ENCODE measurements at places on chromosomes 3 and 15.

DNA sequence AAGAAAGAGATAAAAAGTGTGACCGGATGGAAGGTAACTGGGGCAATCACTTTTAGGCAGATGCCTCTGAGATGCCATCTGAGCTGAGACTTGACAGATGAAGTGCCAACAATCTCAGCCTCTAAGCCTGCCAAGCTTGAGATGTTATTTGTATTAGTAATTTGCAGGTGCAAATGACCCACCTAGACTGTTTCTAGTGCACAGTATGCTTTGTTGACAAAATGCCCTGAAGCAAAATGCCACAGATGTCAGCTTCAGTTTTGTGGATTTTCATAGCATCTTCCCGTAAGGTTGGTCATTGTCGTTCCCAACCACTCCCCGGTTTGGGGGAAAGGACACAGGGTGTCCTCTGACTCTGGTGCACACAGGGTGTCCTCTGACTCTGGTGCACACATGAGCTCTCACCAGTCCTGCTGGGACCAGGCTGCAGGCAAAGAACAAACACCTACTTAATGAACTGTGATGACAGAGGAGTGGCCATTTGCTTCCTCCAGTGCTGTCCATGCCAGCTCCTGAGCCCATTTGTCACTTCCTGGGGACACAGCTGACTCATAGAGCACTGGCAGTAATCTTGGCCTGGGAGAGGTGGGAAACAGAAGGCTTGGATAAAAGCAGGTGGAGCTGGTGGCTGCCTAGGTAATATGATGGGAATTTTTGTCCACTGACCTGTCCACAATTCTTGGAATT lies 16.7 kb upstream of the PPP1R2 start:
- no peak for DNase-seq

DNA sequence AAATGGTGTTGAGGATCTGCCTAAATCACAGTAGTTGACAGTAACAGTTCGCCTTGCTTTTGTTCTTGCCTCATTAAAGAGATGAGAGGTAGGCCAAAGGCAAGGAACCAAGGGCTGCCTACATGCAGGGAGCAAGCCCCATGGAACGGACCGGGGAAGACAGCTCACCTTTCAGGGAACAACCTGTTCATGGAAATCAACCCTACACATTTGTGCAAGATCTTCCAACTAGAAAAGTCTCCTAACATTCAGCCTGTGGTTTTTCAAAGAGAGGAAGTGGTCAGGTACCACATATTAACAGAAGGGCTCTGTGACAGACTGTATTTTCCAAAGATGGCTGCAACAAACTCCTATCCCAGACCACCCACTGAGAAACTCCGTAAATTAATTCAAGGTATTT lies 1031.8 kb upstream of the NR2F2 start:
- no peak for DNase-seq

DNA sequence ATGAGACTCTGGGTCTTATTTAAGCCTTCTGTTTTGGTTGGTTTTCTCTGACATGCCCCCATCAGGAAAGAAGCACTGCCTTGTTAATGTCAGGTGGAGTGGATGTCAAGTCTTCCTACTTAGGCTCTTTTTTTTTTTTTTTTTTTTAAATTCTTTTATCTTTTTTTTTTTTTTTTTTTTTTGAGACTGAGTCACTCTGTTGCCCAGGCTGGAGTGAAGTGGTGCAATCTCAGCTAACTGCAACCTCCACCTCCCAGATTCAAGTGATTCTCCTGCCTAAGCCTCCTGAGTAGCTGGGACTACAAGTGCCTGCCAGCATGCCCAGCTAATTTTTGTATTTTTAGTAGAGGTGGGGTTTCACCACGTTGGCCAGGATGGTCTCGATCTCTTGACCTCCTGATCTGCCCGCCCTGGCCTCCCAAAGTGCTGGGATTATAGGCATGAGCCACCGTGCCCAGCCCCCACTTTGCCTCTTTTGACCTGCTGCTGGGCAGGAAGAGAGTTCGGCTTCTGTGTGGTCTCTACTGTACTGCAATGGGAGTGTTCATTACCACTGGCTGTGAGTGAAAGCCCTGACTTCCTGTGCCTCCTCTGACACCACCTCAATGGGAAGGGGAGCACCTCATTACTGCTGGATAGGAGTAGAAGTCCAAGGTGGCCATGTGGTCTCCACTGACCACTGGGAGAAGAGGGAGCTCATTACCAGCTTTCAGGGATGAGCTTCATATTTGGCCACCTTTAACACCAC lies 10.9 kb downstream of the CTDSPL start:
- DNase-seq: no peak

- peak; percentile 71 for DNase-seq
Observed at GRCh38 chr15:45268135-45268534, 16.1 kb downstream of the SLC28A2 start.

DNA sequence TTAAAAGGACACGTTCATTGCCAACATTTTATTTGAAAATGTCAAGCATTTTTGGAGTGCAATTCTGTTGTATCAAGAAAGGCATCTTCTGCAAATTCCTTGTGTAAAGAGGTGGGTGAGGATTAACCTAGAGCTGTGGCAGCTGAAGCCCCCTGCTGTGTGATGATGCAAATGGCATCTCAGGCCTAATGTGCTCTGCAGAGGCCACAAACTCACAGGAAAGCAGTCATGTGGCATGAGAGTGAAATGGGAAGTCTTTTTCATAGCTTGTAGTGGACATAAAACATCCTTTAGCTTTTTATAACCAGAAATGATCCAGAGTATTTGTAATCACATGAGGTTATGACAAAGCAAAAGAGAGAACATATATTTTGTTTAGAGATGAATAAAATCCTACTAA lies 6.4 kb downstream of the CADM2 start:
- DNase-seq: peak; percentile 48

DNA sequence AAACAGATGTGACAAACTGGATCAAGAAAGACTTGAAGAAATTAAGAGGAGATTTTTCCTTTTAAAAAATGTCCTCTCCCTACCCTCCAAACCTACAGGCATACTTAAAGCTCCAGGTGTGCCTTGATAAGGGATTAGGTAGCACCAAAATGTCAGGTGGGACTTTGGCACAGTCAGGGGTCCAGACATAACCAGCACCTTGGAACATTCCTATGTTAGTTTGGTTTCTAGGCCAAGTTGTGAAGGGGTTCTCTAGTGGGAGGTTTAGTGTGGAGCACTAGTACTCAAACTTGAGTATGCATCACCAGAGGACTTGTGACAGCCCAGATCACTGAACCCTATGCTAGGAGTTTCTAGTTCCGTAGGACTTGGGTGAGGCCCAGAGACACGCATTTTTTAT lies 13.9 kb downstream of the ILDR1 start:
- no peak for DNase-seq

GRCh38 chr15:23497710-23498111 lies 50.7 kb upstream of the GOLGA6L2 start:
- peak; percentile 64 for DNase-seq

- DNase-seq: no peak
Observed at GRCh38 chr3:32836601-32837000, 18.8 kb downstream of the TRIM71 start.

DNA sequence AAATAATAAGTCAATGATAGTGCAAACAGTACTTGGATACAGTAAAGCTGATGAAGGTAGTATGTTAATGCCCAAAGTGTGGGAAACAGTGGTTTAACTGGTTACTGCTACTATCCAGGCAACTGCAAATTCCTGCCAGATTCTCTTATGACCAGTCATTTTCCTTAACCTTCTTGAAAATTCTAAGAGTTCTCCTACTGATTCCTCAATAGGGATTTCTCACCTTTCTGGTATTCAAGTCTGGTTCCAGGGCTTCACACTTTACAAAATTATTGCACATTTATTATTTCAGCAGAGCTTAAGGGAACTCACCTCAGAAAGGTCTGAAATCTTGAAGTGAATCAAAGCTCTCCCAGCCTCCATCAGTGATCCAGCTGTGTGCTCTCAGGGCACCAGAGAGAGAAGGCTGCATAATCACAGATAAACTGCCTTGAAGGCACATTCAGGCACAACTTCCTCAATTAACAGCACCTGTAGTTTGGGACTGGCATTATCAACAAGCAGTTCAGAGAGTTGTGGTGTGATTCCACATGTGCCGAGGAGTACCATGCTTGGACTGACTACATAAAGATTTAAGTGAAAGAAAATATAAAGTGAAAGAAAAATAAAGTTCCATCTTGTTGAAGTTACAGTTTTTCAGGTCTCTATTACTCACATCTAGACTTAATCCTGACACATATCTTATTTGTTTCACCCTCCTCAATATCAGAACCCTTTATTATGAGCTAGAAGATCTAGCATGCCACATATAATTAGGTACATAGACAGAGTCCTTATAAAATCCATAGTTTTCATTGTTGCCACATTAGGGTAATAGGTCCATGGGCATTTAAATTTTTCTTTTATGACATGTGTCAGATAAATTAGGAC lies 59.5 kb upstream of the TIPARP start:
- DNase-seq: no peak

DNA sequence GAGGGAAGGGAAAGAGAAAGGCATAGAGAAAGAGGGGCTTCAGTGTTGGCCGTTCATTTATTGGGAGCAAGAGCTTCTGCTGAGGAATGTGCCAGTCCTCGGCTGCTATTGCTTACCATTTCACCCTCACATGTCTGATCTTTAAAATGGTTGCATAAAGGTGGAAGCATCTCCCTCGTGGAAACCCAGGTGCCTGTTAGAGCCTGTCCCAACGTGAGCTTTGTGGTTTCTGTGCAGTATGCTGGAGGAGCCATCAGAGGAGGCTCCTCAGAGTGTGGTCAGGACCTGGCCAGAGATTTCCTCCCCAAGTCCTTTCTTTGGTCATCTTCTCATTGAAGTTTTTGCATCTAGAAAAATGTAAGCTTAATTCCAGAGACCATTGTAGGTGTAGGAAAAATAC lies 34.4 kb downstream of the PSMD6 start:
- no peak for DNase-seq

GRCh38 chr3:83765956-83766355 lies 1192.8 kb upstream of the CADM2 start:
- DNase-seq: no peak

DNA sequence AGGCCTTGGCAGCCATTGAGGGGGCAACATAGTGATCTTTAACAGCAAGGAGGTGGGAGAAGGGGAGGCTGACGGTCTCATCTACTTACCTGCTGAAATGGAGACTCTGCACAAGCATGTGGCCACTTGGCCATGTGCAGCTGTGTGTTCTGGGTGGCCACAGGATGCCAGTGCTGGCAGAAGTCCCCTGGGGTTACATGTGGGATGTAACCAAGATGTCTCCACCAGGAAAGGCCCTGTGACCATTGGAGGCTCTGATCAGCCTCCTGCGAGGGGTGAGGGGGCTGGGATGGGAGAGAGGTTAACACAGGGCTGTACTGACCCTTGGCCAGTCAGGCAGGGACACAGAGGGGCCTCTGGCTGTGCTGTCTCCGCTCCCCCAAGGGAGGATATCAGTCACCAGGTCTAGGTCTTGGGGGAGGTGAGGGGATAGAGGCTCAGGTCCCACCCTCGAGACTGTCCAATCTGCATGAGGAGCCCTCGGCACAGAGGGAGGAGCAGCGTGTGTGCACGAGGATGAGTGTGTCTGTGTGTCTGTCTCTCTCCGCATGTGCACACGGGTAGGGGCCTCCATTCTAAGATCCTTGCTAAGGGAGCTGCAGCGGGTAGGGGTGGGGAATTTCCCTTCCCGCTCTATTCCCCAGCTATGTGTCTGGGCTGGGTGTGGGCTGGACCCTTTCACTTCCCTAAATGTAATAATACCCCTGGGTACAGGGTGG lies 19.5 kb downstream of the PRKCD start:
- peak; percentile 90 for DNase-seq

DNA sequence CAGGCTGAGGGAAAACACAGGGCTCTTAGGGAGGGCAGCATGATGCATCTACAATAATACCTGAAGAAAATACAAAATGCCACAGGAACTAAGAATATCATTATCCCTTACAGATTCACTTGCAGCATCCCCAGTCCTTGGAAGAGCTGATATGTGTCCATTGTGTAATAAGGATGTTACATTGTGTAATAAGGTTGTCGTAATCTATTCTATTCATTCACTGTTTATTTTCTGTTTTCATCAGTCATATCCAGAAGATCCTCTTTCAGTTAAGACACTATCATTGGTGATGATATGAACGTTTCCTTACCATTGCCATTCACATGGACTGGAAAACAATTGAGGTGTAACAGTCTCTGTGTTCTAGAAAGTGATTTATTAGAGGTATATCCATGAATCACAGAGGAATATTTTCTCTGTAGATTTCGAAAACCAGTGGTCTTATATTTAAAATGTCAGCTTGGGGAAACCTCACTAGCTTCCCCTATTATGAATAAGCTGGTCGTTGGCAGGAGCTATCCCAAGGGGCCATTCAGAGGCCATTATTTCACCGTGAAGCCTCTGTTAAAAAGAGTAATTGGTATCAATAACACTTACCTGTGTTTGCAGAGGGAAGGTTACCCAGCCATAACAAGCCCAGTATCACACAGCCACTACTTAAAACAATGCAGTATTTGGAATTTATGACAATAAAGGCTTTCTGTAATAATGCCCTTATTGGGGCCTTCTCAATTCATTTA lies 241.1 kb downstream of the ZNF385D start:
- DNase-seq: no peak

DNA sequence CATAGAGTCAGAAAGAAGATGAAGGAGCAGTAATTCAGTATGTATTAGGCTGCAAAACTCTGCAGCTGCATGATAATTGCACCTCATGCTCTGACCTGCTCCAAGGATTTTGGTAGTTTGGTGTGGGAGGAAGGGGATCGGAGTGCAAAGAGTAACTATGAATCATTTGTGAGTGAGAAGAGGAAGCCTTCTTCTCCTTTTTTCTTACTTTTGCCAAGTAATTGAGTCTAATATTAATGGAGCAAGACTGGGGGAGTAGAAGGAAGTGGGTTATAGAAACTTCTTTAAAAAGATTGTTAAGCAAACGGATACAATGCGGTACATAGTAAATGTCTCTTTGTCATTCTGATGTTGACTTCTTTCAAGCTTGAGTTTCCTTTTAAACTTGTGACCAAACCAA lies 276.5 kb downstream of the EDEM1 start:
- no peak for DNase-seq

GRCh38 chr15:68341760-68342725 lies 64.5 kb downstream of the FEM1B start:
- no peak for DNase-seq

- no peak for DNase-seq
Observed at GRCh38 chr15:45495588-45495987, 27.0 kb downstream of the SLC30A4 start.

- no peak for DNase-seq
Observed at GRCh38 chr3:50430950-50431435, 71.7 kb upstream of the TMEM115 start.

- DNase-seq: no peak
Observed at GRCh38 chr15:39961051-39961450, 27.1 kb downstream of the EIF2AK4 start.

DNA sequence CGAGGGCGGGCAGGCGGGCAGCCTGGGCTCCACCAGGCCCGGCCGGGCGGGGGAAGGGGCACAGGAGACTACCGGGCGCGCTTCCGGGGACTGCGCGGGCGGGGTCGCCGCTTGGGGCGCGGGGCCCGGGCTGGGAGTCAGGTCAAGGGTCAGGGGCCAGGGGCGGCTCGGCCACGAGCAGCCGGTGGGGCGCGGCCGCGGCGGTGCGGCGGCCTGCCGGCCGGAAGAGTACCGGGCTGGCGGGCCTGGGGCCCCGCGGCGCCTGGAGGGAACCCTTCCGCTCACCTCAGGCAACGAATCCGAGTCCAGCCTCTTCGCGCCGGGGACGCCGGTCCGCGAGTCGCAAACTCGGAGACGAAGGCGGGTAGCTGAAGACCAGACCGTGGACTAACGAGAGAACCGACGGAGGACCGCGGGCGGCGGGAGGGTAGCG lies 225 bp downstream of the RHOA start:
- DNase-seq: no peak

- DNase-seq: peak; percentile 67
Observed at GRCh38 chr3:197168606-197169005, 129.8 kb downstream of the DLG1 start.
